Kidney (tissue), 22 donors: ENCODE measurements at places on chromosomes 13 and 19. TPM values are rescaled to one million over a fixed set of nuclear protein-coding genes. Genes with fewer than 3 reads are reported as not detected.

GRCh38 chr13:114283576-114283975 is 2.2 kb downstream of the UPF3A start:
- no peaks in the 10 kb centered on the region for H3K27me3 ChIP-seq
- DNase-seq: no peak
- peaks cover 2% of the 10 kb centered on the region for H3K4me1 ChIP-seq
- H3K27ac ChIP-seq: no peak overlapping the region

DNA sequence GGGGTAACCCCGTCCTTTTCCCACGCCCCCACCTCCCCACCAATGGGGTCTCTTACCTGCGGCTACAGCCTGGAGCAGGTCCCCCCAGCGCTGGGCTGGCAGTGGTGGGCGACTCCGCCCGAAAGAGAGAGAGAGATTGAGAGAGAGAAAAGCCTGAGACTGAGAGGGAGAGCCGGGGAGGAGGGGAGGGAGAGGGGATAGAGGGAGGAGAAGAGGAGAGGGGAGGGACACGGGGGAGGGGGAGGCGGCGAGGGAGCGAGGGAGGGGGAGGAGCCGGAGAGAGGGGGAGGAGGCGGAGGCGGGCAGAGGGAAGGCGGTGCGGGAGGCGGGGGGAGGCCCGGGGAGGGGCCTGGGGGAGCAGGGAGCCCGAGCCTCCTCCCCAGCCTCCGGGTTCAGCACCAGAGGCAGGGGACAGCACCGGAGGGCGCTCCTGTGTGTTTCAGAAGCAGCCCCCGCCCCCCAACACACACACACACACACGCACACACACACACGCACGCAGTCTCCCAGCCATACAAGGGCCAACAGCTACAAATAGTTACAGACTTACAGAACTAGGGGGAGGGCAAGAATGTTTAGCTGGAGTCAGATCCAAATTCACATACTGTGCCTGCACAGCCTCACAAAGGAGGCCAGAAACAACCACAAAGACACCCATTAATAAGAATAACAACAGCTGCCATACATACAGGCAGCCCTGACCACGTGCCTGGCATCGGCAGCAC is at the start of gene SLC8A2:
Gene SLC8A2, minus strand, starts transcription at position 161 of the 725 bp plus-strand sequence. CDS start 5,490 bp downstream, outside the sequence.
- H3K4me1 ChIP-seq: no peaks in the 10 kb centered on the region
- peaks cover 2% of the 10 kb centered on the region for H3K27me3 ChIP-seq
- H3K4me3 ChIP-seq: no peak within 1 kb of the TSS
- no peaks in the 10 kb centered on the region for H3K36me3 ChIP-seq

The SUGT1 gene
- 51.5 TPM for total RNA-seq

DNA sequence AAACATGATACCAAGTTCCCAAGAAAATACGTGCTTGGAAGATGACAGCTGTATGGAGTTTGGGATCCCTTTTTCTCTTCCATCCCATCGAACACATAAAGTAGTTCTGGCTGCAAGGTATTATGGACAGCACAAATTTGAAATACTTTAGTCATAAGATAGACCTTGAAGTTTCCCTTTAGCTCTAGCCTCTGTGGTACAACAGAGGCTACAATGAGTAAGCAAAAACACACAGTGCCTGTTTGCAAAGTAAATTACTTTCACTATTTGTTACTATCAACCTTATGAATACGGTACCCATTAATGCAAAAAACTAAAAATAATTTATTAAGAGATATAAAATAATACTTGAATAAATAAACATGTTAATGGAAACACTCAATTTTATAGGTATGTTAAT is 21.0 kb upstream of the LRCH1 start:
- H3K27me3 ChIP-seq: no peaks in the 10 kb centered on the region
- no peak for DNase-seq
- no peaks in the 10 kb centered on the region for H3K36me3 ChIP-seq
- no peaks in the 10 kb centered on the region for H3K4me1 ChIP-seq
- no peak overlapping the region for H3K27ac ChIP-seq
- H3K4me3 ChIP-seq: no peak overlapping the region

- H3K27me3 ChIP-seq: no peaks in the 10 kb centered on the region
- H3K4me1 ChIP-seq: peaks cover 3% of the 10 kb centered on the region
- no peaks in the 10 kb centered on the region for H3K36me3 ChIP-seq
- no peak overlapping the region for H3K4me3 ChIP-seq
- DNase-seq: peak; percentile 51
These were observed 8.3 kb downstream of the CACTIN start for GRCh38 chr19:3618144-3618810.
